H7 (cell line): ENCODE measurements at places on chromosomes 7 and 10. TPM values are rescaled to one million over a fixed set of nuclear protein-coding genes. Genes with fewer than 3 reads are reported as not detected.

ADRB1 gene
- 0.24 TPM in 1 of 2 replicates, not detected in the other for total RNA-seq

EVX1 gene
- total RNA-seq, result not detected in 2 replicates

CC2D2B gene
- 0.07 and 0.35 TPM in 2 replicates for total RNA-seq

SYT15B gene
- total RNA-seq, result 0.78 TPM in 1 of 2 replicates, not detected in the other

ZNF425 gene
- 3.0 and 4.6 TPM in 2 replicates for total RNA-seq

BAIAP2L1 gene
- 16.6 and 24.9 TPM in 2 replicates for total RNA-seq

TRPV6 gene
- total RNA-seq, result 0.17 and 0.22 TPM in 2 replicates

SPDYE11 gene
- total RNA-seq, result not detected in 2 replicates

TRIM74 gene
- not detected in 2 replicates for total RNA-seq

ANKRD30A gene
- not detected in 2 replicates for total RNA-seq

CLRN3 gene
- not detected in 2 replicates for total RNA-seq

FAM237B gene
- not detected in 2 replicates for total RNA-seq

TEX36 gene
- total RNA-seq, result not detected in 2 replicates

MRPS16 gene
- total RNA-seq, result 129 and 134 TPM in 2 replicates

SDK1 gene
- total RNA-seq, result 2.4 and 4.1 TPM in 2 replicates

GPNMB gene
- total RNA-seq, result 0.70 and 1.2 TPM in 2 replicates

ODAD2 gene
- 6.7 and 7.6 TPM in 2 replicates for total RNA-seq

PIP gene
- not detected in 2 replicates for total RNA-seq

TMEM106B gene
- total RNA-seq, result 26.6 and 37.5 TPM in 2 replicates

MRPS17 gene
- total RNA-seq, result 22.1 and 25.7 TPM in 2 replicates

CLCN1 gene
- 0.11 and 0.21 TPM in 2 replicates for total RNA-seq

ZYX gene
- total RNA-seq, result 84.6 and 97.1 TPM in 2 replicates

ITGB8 gene
- 1.5 and 2.2 TPM in 2 replicates for total RNA-seq

SUGCT gene
- total RNA-seq, result 3.2 and 4.3 TPM in 2 replicates

CCDC136 gene
- 9.7 and 14.7 TPM in 2 replicates for total RNA-seq

PDZD7 gene
- total RNA-seq, result 2.3 and 5.1 TPM in 2 replicates

ABCB4 gene
- 0.69 and 0.85 TPM in 2 replicates for total RNA-seq

IL6 gene
- 0.22 and 0.69 TPM in 2 replicates for total RNA-seq
